ENCODE measurements at places on chromosomes 3 and 15.

GRCh38 chr15:74442063-74442462 lies 8.3 kb upstream of the SEMA7A start:
- no peak for DNase-seq

DNA sequence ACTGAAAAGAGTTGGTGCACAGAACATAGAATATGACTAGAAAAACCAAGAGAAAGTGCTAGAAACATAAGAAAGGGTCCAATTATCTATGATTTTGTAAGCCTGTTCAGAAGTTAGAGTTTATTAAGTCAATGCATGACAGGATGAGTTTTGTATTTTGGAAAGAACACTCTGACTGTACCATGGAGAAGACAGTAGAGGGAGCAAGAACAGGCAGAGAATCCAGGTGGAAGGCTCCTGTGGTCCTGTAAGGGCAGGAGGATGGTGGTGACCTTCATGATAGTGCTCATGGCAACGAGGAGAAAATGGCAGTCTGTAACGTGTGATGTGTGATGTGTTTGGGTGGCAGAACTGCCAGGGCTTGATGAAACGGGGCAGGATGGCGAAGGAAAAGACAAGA lies 249.1 kb downstream of the CTNNB1 start:
- DNase-seq: no peak

GRCh38 chr3:72346526-72346926 lies 501.7 kb downstream of the SHQ1 start:
- DNase-seq: peak; percentile 78

- DNase-seq: no peak
Observed at GRCh38 chr3:178397836-178398235, 138.4 kb upstream of the KCNMB2 start.

DNA sequence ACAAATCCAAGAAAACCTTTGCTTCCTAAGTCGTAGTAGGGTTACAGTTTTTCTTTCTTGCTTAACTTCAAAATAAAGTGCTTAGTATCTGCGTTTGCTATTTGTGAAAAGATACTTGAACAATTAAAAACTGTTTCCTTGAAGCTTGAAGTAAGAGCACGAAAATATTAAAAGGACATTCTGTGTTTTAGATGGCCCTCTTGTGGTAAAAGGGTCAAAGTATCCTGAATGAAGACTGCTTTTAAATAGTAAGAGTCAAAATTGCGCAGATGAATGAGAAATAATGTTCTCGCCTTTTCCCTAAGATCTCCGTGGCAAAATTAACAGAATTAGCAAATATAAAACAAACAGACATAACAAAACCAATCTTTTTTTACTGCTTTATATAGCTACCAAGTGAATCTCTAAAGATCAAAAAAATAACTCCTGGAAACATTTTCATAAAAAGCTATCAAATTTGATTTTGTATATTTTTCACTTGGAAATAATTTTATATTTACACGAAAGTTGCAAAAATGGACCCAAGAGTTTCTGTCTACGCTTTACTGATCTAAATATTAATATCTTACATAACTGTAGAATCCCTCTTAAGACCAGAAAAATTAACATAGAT lies 175.4 kb downstream of the MBNL1 start:
- peak; percentile 61 for DNase-seq

GRCh38 chr3:28699283-28699682 lies 350.7 kb upstream of the AZI2 start:
- no peak for DNase-seq

GRCh38 chr3:115913069-115913686 lies 289.9 kb downstream of the GAP43 start:
- no peak for DNase-seq

DNA sequence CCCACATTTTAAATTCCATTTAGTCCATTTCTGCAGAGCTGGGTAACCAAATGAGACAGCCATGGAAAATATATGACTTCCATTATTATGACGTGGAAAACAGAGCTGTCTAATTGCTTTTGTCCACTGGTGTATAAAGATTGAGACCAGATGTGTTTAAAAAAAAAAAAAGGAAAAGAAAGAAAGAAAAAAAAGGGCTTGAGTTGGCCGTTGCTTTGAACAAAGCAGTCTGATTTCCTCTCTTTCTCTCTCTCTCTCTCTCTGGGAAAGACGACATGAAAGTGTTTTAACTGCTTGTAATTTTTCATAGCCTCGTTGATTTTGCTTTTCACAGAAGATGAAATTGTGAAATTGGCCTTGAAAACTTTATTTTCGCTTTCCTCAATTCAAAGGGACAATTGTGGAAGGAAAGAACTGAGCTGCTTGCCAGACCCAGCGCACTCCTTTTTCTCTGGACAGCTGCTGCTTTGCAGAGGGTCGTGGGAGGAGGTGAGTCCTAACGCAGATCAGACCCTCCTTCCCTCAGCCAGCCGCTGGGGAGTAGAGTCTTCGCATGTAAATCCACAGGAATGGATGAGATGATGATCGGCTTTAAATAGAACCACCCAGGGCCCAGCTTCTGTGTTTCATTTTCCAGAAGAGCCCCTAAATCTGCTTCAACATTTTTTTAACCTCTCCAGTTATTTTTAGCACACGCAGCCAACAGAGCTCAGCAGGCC lies 42.8 kb upstream of the UBE2E1 start:
- DNase-seq: no peak

DNA sequence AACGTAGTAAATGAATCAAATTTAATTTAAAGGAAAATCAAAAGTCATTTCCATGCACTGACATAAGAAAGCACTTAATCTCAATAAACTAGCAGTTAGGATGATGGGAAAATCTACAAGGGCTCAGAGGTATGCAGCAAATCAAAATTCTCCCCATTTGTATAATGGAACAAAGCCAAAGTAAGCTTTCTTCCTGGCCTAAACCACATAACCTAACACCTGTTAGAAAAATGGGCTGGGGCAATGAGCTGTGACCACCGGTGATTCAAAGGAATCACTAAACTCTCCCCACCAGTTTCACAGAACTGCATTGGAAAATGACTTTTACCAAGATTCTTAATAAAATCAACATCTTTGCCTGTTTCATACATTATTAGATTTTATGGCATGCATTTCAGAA lies 1024.3 kb downstream of the FHIT start:
- DNase-seq: no peak

DNA sequence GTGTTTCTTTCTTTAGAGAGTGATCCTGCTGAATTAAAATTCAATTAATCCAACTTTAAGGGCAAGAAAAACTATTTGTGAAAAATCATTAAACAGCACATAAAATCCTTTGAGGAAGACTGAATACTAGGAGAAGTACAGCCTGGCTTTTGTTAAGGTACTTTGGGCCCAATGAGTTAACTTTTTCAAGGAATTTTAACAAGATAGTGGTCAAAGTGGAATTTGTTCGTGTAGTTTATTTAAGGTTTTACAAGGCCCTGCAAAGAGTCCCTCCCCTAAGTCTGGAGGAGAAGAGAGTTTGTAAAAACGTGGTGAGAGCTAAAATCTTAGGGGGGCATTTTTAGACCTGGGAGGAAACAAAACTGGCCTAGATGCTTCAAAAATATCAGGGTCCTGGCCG lies 26.0 kb upstream of the TRIM71 start:
- DNase-seq: no peak

DNA sequence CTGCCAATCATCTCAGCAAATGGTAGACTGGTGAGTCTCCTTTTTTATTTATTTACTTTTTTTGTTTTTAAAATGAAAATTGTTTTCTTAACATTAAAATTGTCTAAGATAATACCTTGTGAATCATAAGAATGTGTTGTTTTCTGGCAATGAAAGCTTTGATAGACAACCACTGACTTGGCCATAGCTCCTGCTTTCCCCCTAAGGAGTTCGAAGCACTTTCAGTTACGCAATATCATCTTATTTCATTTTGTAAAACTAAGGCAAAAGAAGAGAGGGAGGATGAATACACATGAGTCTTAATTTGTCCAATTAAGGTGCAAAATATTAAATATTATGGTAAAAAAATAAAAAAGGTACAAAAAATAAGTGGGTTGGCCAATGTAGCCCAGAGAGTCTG lies 74.8 kb upstream of the PLCL2 start:
- DNase-seq: no peak

DNA sequence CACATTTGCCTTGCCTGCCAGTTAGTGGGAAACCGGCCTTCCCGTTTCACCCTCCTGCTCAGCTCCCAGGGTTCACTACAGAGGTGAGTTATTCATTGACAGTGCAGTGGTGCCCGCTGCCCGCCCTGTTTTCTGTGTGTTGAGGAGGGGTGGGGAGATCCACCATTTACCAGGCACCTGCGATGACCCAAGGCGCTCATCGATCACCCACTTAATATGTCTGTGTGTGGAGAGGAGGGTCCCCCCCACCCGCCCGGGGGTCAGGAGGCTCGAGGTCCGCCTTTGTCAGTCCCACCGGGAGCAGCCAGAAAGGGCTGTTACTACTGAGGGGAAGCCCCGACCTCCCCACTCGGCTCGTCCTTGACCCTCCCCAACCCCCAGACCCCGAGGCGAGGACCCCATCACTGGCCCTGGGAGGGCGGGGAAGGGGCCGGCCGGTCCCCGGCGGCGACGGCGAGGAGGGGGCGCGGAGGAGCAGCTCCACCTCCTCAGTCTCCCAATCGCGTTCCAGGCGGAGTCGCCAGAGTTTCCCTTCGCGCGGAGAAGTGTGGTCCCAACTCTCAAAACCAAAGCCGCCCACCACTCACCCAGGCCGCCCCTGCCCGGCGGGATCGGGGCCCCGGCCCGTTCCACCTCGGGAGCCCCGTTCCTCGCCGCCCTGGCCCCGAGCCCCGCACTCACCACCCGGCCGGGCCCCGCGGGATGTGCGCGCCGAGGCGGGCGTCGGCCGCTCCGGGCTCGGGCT lies 1.1 kb downstream of the PLXNB1 start:
- no peak for DNase-seq

DNA sequence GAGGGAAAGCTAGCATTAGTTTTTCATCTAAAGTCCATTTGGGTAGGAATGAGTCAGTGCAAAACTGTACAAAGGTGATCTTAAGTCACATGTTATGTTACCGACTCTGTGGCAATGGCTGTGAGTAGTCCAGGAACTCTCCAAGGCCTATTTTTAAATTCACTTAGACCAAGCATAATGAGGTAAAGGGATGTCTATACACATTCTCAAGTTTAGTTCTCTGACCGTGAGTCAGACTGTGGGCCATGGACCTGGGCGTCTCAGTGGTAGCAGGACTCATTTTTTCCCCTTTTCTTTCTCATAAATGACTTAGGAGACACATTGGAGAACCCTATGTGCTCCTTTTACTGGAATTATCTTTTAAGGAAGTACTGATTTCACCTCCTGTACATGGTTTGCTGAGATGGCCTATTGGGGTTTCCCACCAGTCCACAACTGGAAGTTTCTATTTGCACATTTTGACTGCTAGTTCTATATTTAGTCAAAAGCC lies 488.7 kb upstream of the TPRG1 start:
- DNase-seq: peak; percentile 92

DNA sequence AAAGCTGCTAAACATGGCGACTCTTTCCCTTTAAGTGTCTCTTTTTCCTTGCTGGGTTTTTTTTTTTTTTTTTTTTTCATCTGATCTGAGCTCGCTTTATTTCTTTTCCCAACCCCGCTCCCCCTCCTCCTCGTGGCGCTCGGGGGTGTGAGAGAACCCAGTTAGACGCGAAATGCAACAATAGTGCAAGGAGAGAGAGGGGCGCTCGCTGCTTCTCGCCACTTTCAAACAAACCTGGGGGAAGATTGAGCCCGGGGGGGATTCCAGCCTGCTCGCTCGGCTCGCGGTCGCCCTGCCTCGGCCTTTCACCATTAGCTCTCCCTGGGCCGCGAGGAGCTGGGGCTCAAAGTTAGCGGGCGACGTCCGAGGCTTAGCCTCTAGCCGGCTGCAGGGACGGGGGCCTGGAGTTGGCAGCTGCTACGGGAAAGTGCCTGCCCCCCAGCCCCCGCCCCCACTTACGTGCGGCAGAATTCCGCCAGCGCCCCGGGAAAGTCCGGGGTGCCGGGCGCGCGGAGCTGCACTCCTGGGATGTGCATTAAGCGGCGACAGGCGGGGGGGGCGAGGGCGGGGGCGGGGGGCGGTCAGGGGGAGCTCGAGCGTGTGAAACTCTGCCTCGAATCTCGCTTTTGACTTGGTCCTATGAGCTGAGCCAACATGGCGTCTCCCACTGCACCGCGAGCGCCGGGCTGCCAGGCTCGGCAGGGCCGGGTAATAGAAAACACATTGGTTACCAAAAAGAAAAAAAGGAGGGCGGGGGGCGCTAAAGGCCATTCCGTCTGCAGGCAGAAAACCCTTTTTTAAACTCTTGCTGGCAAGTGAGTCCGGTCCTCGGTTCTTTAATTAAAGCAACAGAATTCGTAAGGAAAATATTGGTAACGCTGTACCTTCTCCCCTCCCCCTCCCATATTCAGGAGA lies 10.4 kb downstream of the NR2F2 start:
- DNase-seq: no peak

GRCh38 chr15:58425185-58425584 lies 6.6 kb upstream of the LIPC start:
- DNase-seq: no peak

DNA sequence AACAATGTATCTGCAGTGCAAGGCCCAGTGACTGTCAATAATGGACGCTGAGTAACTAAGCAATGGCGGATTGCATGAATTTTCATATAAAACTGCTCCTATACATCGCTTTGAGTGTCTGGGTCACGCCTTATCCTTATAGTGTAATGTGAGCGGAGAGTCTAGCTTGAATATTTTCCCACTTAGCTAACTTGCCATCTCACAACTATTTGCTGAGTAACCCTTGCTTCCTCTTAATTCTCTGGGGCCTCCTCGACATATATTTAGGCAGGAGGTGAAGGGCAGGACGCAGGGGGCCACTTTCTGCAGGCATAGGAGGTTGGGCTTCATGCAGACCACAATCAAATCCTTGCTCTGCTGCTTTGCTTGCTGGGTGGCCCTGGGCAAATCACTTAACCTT lies 24.0 kb downstream of the ST8SIA2 start:
- no peak for DNase-seq

DNA sequence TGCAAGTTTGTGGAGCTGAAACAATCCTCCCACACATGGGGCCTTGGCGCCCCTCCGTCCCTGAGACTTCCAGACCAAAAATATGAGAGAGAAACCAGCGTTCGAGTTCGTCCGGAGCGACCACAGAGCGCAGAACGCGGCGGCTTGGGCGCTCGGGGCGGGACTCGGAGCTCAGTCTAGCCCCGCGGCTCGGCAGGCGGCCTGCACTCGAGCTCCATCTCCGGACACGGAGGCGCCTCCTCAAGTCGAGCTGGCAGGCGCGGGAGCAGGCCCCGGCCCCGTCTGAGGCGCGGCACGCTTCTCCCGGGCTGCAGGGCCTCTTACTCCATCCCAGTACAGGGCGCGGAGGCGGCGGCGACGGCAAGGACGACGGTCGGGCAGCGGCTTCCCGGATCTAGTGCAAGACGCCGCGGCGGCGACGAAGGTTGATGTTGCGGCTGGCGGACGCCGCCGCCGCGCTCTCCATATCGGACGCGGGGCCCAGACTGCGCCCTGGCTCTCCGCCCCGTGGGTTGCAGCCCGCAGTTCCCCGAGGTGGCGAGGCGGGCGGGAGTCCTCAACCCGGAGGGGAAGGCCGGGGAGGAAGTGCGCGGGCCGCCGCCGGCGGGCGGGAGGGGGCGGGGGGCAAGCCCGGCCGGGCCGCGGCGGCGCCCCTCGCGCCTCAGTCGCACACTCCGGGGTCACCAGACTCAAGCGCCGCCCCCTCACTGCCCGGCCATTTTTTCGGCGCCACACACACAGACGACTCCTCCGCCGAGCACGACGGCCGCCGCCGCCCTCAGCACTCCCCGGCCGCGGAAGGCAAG lies 674 bp downstream of the MSL2 start:
- peak; percentile 90 for DNase-seq

- DNase-seq: no peak
Observed at GRCh38 chr3:61422945-61423673, 138.3 kb upstream of the PTPRG start.

GRCh38 chr3:10729439-10729838 lies 86.6 kb upstream of the SLC6A11 start:
- no peak for DNase-seq

- DNase-seq: no peak
Observed at GRCh38 chr3:136464502-136464901, 214.4 kb downstream of the PCCB start.
